ENCODE measurements at places on chromosomes 3 and 15.

- no peak for DNase-seq
Observed at GRCh38 chr3:4525560-4526223, 32.5 kb downstream of the ITPR1 start.

DNA sequence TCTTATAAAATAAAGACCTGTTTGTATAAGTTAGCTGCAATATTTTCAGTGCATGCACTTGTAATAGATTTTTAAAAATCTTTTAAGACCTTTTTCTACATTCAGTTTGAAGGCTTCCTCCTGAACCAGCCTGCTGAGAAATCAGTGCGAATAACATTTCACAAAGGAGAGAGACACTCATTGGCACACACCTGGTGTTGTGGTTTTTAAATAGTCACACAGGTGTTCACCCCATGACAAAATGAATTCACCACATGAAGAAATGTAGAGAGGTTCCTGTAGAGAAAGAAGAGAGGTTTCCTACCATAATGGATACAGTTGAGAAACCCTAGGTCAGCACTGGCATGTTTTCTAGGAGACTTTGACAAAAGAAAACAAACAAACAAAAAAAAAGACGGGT lies 237.3 kb downstream of the CNTN6 start:
- DNase-seq = no peak

GRCh38 chr3:67296039-67296892 lies 298.2 kb downstream of the KBTBD8 start:
- DNase-seq = no peak

- DNase-seq = no peak
Observed at GRCh38 chr3:196186651-196187573, 24.3 kb downstream of the ZDHHC19 start.

- no peak for DNase-seq
Observed at GRCh38 chr3:152656972-152657355, 178.0 kb upstream of the P2RY1 start.

- no peak for DNase-seq
Observed at GRCh38 chr15:79943820-79944219, 27.2 kb downstream of the BCL2A1 start.

Data from RWPE2 (cell line).